Ascending aorta (tissue), 2 donors: ENCODE measurements at places on chromosomes 16 and 17. TPM values are rescaled to one million over a fixed set of nuclear protein-coding genes. Genes with fewer than 3 reads are reported as not detected.

- no peak overlapping the region for H3K4me3 ChIP-seq
- no peaks in the 10 kb centered on the region for H3K36me3 ChIP-seq
- H3K27ac ChIP-seq: no peak overlapping the region
- no peaks in the 10 kb centered on the region for H3K4me1 ChIP-seq
Observed at GRCh38 chr17:77841742-77842527, 116.6 kb upstream of the TNRC6C start.

DNA sequence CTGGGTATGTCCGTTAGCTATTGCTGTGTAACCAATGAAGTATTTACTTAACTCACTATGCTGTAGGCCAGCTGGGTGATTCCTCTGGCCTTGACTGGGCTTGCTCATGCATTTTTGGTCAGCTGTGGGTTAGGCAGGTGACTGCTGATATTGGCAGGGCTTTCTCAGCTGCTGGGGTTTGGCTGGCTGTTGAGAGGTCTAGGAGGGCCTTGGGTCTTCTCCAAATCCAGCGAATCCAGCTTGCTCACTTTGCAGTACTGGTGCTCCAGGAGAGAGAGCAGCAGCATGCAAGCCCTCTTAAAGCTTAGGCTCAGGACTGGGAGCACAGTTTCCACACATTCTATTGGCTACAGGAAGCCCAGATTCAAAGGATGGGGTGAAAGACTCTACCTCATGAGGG is 270.1 kb downstream of the PHKB start:
- no peaks in the 10 kb centered on the region for H3K36me3 ChIP-seq
- H3K27me3 ChIP-seq: no peaks in the 10 kb centered on the region
- H3K4me1 ChIP-seq: no peaks in the 10 kb centered on the region
- no peak overlapping the region for H3K4me3 ChIP-seq

DNA sequence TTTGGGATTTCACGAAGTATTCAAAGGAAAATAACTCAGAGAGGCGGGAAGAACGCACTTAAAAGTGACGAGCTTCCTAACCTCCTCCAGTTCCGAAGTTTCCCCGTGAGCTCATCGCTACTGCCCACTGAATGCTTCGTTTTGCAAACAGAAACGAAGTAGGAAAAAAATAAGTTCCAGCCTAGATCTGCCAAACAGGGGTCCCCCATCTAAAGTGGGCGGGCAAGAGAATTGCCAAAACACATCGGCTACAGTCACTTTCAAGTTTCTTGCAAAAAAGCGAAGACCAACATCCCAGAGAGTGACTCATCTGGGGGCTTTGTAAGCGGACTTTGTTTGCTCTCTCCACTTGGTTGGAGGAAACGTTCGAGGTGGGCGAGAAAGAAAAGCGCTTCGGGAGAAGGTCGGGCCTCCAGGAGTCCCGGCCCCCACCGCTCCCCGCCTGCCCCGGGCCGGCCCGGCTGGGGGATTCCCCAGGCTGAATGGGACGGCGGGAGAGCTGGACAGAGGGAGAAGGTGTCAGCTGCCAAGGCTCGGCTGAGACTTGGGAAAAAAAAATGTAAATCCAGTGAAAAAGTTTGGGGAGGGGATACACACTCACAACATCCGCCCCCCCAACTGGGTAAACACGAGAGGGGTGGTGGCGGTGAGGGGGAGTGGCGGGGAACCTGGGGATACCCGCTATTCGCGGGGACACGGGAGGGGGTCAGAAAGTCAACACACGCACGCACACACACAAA is 1.0 kb downstream of the VEZF1 start:
- peak overlapping the region; percentile 97 for H3K27ac ChIP-seq
- peak overlapping the region; percentile 84 for H3K4me3 ChIP-seq
- DNase-seq: no peak
- H3K4me1 ChIP-seq: peaks cover 26% of the 10 kb centered on the region
- H3K27me3 ChIP-seq: no peaks in the 10 kb centered on the region
- peaks cover 7% of the 10 kb centered on the region for H3K36me3 ChIP-seq

The MYH8 gene
- total RNA-seq: not detected

The SLFN12L gene
- total RNA-seq: not detected

The ELMO3 gene
- not detected for total RNA-seq

The CHD9NB gene
- 0.43 TPM for total RNA-seq
